DMS53 (cell line): ENCODE measurements at places on chromosomes 2 and 18.

GRCh38 chr2:47767880-47768609, 14.9 kb upstream of the MSH6 start:
- peak; percentile 66 for DNase-seq

- DNase-seq = no peak
Observed at GRCh38 chr2:202017940-202018339, 15.7 kb upstream of the FZD7 start.

- peak; percentile 46 for DNase-seq
Observed at GRCh38 chr18:43525169-43525568, 247.9 kb upstream of the SYT4 start.

DNA sequence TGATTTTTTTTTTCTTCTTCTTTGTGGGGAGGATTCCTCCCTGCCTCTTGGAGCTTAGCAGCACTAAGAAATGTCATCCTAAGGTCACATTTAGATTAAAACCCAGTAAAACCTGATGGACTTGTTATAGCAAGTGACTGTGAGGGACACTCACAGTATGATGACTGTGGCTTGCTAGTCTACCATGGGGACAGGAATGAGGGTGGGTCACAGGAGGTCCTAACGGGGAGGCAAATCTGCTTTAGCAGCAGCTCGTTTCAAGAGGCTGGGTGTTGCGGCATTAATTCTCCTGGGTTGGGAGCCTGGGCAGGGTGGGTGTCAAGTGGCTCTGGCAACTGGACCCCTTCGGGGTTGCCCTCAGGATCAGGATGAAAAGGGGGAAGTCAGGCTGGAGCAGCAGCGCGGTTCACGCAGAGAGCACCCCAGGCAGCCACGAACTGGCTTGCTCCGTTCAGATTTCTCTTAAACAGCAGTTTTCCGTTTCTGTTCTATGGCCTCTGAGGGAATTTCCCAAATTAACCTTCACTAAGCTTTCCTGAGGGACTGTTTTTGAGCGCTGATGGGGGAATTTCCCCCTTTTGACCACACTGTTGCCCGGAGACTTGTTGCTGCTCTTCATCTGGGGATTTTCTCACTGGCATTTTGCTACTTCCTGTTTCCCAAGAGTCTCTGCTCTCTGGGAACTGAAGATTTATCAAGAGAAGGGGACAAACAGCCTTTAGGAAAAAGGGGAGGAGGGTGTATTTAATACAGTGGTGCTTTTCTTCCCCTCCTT, 59.8 kb upstream of the PELI1 start:
- DNase-seq = peak; percentile 54

- peak; percentile 55 for DNase-seq
Observed at GRCh38 chr2:115129536-115129935, 687.1 kb downstream of the DPP10 start.

GRCh38 chr2:126655500-126656430, at the start of gene GYPC:
GYPC (plus strand) TSS chr2:126656158; CDS start chr2:126656264, 106 bp downstream.
- DNase-seq = peak; percentile 26

DNA sequence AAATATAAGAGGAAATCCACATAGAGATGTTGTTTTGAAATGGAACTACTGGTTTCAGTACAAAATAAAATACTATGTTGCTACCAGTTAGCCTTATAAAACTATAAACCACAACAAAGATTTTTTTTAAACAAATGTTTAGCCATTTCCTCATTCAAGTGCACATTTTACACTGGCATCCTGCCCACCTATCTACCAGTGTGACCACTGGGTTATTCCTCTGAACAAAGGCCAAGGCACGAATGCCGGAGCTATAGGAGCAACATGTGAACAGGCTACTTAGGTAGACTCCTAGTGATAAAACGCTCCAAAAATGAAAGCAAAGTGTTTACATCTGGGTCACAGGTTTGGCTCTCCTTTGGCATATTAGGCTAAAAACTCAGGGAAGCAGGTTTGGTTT, 31.8 kb upstream of the SULT1C4 start:
- no peak for DNase-seq

GRCh38 chr18:9803698-9804516, 81.9 kb upstream of the TXNDC2 start:
- peak; percentile 75 for DNase-seq

DNA sequence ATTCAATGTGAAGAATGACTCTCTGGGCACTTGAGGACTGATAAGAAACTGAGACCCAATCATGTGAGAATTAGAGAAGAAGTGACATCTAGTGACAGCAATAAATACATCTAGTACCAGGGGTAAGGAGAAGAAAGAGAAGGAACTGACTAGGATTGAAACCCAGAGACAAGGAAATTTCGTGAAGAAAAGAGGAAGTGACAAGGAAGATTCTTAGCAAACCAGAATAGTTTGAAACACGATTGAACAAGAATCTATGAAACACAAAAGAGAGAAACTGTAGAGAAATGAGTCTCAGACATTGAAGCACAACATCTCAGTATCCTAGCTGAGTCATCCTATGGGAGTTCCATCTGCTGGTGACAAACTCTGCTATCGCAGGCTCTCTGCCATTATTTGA, 571.9 kb upstream of the PKDCC start:
- peak; percentile 5 for DNase-seq

GRCh38 chr18:8704361-8705237, 757 bp upstream of the MTCL1 start:
- DNase-seq = peak; percentile 99

DNA sequence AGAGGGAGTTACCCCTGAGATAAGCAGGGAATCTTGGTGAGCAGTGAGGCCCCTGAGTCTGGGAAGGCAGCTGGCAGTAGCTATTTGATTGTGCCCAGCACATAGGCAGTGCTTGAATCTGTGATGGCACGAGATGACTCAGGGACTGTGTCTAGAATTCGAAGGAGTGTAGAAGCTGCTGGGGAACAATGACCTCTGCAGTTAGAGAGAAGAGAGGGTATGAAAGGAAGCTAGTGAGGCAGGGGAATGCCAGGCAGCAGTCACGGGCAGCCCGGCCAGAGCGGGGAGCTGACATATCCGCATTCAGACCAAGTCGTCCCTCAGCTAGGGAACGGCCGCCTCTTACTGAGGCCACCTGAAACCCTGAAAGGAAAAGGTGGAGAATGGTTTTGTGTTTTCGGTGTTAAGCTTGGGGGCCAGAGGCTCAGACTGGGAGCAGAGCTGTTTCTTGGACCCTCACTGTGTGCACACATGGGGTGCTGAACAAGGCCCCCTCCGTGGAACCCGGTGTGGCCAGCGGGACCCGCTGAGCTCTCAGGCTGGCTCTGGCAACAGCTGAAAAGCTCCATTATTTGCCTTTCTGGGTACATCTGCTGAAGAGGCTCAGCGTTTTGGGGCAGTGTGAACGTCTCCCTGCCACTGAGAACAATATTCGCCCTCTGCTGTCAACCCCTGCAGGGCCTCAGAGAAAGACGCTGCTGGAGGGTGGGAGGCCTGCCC, 32.9 kb downstream of the ARHGEF4 start:
- DNase-seq = no peak
